ENCODE measurements at places on chromosomes 6 and 20.

- no peak for DNase-seq
Observed at GRCh38 chr20:59701236-59701635, 96.9 kb downstream of the PHACTR3 start.

GRCh38 chr6:33914645-33915044 lies 110.8 kb upstream of the MLN start:
- no peak for DNase-seq

DNA sequence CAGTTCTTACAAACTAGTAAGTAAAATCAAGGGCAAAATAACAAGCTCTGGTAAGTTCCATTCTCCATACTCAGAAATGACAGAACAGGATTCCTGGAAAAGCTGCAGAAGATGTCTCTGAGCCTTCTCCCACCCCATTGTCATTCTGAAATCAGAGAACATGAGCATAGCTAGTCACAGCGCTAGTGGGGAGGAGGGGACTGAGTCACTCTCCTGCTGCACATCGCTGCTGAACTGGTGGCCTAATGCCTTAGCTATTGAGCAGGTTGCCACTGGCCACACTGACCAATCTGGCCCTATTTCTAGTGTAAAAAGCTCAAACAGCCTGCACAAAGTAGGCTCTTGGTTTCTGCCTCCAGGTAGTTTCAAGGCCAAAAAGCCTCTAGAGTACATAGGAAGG lies 26.1 kb upstream of the RIPPLY2 start:
- DNase-seq = no peak

- no peak for DNase-seq
Observed at GRCh38 chr20:19019734-19020364, 192.6 kb upstream of the SLC24A3 start.

DNA sequence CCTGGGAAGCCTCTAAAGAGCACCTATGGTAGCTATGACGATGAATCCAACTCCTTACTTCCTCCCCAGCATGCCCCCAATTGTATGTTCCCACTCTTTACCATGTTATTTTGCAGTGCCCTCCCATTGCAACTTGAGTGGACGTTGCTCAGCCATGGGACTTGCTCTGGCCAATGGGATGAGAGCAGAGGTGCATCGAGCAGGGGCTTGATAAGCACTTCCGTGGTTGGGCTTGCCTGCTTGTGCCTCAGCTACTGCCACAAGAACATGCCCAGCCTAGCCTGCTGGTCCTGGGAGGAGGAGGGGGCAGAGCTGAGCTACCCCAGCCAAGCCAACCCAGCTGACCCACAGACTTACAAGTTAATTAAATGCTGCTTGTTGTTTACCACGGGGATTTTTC lies 71.1 kb upstream of the CTNNBL1 start:
- DNase-seq = no peak

Data from GM12864 (cell line).